SIG-M5 (cell line): ENCODE measurements at places on chromosomes 2 and 18.

DNA sequence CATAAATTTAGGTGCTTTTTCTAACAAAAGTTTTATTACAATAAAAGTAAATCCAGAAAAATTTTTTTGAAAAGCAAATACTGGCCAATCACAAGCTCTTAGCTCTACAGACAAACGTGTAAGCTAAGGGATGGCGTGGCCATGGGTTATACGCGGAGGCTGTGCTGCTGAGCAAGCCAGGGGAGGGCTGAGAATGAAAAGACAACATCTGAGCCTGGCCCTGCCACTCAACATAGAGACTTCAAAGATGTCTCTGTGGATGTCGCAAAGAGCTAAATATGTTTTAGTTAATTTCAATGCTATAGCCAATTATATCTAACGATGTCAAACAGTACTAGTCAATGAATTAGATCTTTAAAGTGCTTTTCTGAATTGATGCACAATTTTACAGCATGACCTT is 33.3 kb upstream of the NT5DC4 start:
- no peak for DNase-seq

DNA sequence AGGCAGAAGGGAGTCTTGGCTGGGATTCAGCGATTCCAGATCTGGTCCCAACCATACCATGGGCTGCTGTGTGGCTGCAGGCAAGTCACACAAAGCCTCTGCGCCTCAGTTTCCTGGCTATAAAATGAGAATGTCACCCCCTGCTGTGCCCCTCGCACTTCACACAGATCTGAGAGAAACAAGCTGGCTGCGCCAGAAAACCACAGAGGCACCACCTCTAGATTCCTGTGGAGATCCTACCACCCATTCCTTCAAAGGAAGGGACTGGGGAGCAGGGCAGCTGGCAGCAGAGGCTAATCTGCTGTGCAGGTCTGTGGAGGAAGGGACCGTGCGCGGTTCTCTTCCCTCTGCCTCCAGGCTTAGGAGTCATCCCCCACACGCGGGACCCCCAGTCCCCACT is 19.8 kb downstream of the NEURL3 start:
- no peak for DNase-seq

DNA sequence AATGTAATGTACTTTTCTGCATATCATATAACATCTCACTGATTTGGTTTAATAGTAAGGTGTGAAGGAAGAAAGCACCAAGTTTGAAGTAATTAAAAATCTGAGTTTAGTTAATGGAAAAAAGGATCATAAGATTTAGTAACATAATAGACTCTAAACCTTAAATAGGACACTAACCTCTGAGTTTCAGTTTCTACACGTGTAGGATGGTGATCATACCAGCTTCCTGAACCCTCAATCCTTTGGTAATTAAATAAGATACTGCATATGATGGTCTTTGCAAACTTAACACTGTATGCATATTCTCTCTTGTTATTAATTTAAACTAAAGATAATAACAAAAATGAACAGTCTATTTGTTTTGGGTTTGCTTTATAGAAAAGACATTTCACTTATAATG is 216.8 kb downstream of the NUP35 start:
- no peak for DNase-seq

DNA sequence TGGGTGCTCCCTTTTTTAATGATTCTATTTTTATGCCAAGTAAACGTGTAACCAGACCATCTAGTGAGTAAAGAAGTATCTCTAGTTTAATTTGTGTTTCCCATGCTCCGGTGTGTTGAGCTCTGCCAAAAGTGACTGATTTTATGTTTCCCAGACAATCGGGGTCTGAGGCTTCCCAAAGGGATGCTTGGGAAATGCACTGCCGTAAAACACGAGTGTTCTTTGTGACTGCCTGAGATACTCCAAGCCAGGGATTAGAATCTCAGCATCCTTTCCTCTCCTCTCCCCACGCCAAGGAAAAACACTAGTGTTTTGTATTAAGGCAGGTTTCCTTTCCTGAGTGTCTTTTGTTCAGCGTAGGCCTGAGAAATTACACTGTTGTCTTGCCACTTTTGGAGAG is 180.5 kb upstream of the NRP2 start:
- no peak for DNase-seq

DNA sequence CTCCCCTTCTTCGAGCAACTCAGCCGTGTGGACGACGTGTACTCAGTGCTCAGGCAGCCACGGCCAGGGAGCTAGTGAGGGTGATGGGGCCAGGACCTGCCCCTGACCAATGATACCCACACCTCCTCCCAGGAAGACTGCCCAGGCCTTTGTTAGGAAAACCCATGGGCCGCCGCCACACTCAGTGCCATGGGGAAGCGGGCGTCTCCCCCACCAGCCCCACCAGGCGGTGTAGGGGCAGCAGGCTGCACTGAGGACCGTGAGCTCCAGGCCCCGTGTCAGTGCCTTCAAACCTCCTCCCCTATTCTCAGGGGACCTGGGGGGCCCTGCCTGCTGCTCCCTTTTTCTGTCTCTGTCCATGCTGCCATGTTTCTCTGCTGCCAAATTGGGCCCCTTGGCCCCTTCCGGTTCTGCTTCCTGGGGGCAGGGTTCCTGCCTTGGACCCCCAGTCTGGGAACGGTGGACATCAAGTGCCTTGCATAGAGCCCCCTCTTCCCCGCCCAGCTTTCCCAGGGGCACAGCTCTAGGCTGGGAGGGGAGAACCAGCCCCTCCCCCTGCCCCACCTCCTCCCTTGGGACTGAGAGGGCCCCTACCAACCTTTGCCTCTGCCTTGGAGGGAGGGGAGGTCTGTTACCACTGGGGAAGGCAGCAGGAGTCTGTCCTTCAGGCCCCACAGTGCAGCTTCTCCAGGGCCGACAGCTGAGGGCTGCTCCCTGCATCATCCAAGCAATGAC is 4.8 kb downstream of the CTDSP1 start:
- no peak for DNase-seq

DNA sequence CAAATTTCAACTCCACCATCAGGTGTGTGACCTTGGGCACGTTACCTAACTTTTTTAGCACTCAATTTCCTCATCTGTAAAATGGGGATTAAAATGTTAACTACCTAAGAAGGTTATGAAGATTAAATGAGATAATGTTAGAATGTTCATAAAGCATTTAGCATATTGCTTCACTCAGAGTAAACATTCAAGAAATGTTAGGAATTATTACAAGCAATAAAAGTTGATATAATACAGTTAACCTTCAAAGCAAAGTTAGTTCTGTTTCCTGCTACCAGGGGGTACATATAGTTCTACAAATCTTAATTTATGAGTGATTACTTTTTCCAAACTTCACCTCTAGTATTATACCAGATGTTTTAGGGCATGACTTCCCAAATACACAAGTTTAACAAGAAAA is 254.2 kb downstream of the PDE11A start:
- no peak for DNase-seq

- no peak for DNase-seq
Observed at GRCh38 chr2:24163601-24164000, 11.3 kb upstream of the FAM228A start.

- no peak for DNase-seq
Observed at GRCh38 chr2:217160103-217160743, 300.4 kb upstream of the TNP1 start.

- no peak for DNase-seq
Observed at GRCh38 chr2:219126555-219126954, 34.1 kb downstream of the NHEJ1 start.

DNA sequence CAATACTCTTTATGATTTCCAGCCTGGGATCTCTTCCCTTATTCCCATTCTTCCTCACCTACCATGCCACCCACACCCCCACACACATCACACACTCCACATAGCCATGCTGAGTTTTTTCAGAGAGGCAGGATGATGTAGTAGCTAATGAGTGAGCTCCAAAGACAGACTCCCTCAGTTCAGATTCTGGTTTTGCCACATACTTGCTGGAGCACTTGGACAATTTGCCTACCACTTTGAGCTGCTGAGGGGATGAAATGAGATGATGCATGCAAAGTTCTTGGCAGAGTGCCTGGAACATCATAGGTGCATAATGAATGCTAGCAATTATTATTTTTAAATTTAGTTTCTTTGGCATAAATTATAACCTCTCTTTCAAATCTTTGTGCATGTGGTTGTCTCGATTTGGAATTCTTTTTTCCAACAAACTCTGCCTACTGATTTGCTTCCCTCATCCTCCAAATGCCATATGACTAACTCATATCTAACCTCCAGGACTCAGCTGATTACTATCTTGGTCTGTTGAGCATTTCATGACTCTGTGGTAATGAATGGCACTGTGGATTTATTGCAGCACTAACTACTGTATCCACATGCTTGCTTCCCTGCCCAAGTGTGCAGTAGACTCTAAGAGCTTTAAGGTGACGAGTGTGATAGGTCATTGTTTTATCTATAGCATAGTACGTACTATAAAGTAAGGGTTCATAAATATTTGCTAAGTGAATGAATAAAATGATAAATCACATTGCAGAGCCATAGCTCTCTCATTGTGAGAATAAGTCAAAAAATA is 99.1 kb downstream of the TACR1 start:
- no peak for DNase-seq

DNA sequence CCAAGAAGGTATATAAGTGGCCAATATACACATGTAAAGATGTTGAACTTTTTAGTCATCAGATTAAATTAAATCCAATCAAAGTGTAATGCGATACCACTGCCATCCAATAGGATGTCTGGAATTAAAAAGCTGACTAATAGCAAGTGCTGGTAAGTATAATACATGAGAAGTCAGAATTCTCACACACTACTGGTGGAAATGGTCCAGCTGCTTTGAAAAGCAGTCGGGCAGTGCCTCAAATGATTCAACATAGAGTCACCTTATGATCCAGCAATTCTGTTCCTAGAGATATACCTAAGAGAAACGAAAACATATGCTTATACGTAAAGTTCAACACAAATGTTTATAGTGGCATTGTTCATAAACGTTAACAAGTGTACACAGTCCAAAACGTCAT is 124.1 kb upstream of the MYT1L start:
- DNase-seq, result no peak

GRCh38 chr2:40123746-40124145 is 328.1 kb downstream of the SLC8A1 start:
- DNase-seq, result no peak

DNA sequence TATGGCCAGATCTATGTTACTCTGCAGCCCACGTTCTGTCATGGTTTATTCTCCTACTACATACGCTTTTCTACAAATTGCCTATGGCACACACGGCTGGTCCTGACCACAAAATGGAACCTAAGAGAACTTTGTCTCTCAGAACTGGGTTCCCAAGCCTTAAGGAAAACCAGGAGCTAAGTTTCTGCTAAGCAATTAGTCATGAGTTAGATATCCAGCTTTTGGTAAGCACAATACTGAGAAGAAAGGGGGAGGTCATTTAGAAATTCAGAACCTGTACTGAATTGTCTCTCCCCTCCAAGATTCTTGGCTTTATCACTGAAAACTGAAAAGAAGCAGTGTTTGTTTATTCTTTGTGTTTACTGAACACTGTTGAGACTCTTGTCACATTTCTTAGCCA is 283.5 kb upstream of the TANK start:
- DNase-seq, result no peak

GRCh38 chr2:55860832-55861231 is 62.8 kb downstream of the EFEMP1 start:
- no peak for DNase-seq

- DNase-seq, result no peak
Observed at GRCh38 chr2:110755491-110756078, 23.2 kb downstream of the ACOXL start.

DNA sequence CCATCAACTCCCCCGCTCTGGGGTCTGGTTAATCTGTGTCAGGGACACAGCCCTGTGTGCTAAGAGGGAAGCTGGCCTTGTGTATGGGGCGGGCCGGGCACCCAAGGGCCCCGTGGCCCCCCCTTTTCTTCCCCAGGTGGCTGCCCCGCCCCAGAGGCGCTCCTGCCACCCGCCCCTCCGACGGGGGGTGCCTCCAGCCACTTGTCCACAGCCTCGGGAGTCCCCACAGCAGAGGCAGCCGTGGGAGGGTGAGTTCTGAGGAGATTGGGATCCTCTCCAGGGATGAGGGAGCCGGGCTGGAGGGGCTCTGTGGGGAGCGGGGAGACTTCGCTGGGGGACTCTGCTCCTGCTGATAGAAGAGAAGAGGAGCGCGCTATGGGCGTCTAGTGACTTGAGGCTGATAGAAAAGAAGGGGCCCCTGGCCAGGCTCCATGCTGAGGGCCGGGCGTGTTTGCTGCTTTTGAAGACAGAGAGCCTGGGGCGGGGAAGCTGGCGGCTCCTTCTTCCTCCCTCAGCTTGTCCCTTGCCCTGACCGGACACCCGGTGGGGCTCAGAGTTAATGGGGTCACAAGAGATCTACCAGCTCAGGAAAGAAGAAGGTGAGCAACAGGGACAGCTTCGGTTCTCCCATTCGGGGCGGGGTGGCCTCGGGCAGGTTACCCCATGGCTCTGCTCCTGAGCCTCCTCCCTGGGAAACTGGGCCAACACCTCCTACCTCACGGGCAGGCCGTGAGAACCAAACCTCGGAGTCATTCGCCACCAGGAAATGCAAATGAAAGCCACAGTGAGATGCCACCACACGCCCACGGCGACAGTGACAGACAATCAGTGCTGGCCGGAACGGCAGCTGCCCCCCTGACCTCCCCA is 89.4 kb upstream of the TAF1B start:
- DNase-seq, result no peak

DNA sequence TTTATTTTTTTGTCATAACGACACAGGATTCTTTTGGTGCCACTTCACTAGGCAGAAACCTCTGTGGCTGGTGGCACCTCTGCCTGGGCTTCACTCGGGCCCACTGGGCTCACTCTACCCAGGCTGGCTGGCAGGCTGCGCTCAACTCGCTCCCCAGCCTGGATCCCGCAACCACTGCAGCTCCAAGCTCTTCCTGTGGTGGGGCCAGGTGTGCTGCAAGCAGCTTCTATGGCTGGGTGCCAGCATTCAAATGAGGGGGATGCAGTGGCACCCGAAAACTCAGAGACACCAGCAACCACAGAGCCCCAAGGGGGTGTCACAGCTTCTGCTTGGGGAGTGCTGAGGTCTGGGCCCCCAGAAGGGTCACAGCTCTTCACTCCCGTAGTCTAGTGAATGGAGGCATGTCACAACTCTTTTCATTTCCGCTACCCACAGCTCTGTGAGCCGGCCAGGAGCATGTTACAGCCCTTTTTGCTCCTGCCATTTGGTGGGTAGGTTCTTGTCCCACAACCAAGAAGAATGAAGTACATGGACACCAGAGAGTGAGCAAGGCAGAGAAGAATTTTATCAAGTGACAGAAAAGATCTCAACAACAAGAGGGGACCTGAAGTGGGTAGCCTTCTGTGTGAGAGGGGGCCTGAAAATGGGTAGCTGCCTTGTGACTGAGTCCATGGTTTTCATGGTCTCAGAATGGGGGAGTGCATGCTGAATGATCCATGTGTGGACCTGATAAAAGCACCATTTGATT is 170.1 kb downstream of the UBR3 start:
- DNase-seq, result no peak
